ENCODE measurements at places on chromosomes 7 and 10. TPM values are rescaled to one million over a fixed set of nuclear protein-coding genes. Genes with fewer than 3 reads are reported as not detected.

PTF1A gene
- total RNA-seq = not detected

KCTD7 gene
- total RNA-seq = 18.9 TPM

CYP3A7 gene
- 0.91 TPM for total RNA-seq

MRPS24 gene
- 34.2 TPM for total RNA-seq

OR2A7 gene
- total RNA-seq = 2.8 TPM

CTAGE8 gene
- total RNA-seq = 1.5 TPM

RELN gene
- 47.4 TPM for total RNA-seq

RAPGEF5 gene
- total RNA-seq = 124 TPM

RARRES2 gene
- total RNA-seq = 536 TPM

- no peak for DNase-seq
Observed at GRCh38 chr7:97269741-97270140, 152.2 kb downstream of the SDHAF3 start.

DNA sequence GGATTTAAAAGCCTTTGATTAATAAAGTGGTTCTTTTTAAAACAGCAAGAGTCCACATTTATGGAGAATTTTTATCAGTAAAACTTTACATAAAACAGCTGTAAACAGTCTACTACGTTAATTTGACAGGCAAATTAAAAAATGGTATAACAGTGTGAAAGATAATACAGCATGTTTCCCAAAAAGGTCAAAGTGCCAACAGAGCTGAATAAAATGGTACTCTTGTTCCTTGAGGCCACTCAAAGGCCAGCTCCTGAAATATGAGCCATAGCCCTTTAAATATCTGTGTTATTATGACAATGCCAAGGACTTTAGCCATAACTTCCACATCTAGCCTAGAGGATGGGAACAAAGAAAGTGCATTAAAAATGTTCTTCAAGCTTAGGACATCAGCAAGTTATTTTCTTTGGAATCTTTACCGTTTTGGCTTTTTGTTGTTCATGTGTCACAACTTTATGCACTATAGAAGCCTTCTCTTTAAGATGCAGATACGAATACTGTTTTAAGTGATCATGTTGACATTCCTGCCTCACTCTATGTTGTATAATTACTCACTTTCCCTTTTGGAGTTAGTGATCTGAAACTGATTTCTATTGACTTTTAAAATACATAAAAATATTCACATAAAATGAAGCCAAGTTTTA lies 165.6 kb downstream of the RNLS start:
- no peak for DNase-seq

GRCh38 chr10:70348228-70348850 lies 34.1 kb downstream of the LRRC20 start:
- peak; percentile 49 for DNase-seq

DNA sequence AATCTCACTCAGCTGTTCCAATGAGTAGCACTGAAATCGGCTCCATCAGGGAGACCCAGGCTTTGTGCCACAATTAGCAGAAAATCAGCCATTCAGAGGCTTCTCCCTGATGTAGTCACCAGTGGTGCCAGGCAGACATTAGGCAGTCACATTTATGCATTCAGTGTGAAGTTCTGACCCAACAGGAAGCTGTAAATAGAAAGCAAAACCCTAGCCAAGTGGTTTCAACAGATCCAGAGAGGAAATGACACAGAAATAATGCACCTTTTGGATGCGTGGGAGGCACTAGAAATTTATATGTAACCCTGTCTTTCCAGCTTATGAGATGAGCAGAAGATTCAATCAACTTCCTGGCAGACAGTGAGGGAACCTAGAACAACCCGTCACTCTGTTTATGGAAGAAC lies 186.4 kb downstream of the PDE1C start:
- peak; percentile 17 for DNase-seq

GRCh38 chr10:12097791-12098190 lies 29.0 kb downstream of the DHTKD1 start:
- no peak for DNase-seq

DNA sequence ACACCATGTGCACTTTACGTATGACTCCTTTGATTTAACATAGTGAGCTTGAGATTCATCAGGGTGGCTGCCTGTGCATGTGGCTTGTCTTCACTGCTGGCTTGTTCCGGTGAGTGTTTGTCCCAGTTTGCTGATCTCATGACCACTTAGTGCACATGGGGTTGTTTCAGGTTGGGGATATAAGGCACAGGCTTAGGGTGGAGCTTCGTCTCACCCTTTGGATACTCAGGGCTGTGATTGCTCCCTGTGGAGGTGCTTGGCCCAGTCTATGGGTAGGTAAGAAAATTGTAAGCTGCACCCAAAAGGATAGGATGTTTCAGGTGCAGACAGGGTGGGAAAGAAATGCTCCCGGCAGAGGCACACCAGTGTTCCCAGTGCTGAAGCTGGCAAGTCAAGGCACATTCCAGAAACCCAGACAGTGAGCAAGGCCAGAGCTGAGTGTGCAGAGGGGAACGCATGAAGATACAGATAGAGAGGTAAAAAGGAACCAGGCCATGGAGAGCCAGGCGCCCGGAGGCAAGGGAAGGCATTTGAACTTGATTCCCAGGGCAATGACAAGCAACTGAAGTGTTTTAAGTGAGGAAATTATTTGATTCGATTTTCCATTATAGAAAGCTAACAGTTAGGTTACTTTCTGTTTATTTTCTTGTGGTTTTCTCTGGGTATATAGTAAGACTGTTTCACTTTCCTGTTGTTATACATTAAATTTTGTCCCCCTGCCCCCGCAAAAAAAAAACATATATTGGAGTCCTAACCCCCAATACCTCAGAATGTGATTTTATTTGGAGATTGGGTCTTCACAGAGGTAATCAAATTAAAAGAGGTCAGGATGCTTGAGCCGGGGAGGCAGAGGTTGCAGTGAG lies 289.8 kb upstream of the KLF6 start:
- no peak for DNase-seq

GRCh38 chr7:49037346-49038210 lies 113.2 kb downstream of the CDC14C start:
- no peak for DNase-seq

DNA sequence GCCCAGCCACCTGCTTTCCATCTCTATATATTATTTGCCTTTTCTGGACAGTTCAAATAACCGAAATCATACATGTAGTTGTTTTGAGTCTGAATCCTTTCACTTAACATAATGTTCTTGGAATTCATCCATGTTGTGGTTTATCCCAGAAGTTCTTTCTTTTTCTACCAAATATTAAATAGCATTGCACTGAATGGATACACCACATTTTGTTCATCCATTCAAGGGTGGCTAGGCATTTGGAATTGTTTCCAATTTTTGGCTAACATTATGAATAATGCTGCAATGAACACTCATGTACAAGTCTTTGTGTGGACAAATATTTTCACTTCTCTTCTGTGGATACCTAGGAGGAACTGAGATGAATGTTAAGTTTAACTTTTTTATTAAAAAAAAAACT lies 18.0 kb downstream of the DNAJC1 start:
- DNase-seq = no peak

- DNase-seq = no peak
Observed at GRCh38 chr10:52040486-52040885, 273.6 kb upstream of the DKK1 start.

GRCh38 chr7:94056796-94057207 lies 52.6 kb upstream of the BET1 start:
- DNase-seq = no peak

- no peak for DNase-seq
Observed at GRCh38 chr10:79420974-79421688, 24.3 kb downstream of the ZCCHC24 start.

DNA sequence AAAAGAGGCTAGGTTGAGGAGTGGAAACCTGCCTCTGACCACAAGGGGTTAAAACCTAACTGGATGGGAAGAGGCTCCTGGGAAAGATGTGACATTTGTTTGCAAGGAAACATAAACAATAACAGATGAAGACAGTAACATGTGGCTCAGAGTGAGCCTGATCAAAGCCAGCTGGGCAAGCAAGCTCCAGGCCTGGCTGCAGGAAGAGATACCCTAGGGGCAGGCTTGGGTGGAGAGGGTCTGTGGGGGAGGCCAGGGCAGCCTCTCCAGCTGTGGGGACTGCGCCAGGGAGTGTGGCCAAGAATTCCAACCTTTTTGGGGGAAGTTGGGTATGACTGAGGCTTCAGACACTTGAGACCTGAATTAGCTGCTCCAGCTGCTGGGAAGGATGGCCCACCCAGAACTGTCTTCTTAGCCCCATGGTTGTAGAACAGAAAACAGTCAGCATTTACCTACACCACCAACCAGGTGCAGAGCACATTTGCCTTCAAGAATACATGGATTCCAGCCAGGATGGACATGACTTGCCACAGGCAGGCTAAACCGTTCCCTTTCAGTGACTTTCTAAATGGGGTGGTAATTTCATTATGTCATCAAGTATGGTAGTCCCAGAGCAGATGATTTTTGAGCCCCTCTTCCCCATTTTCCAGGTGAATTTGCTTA lies 10.4 kb upstream of the FAM170B start:
- no peak for DNase-seq

DNA sequence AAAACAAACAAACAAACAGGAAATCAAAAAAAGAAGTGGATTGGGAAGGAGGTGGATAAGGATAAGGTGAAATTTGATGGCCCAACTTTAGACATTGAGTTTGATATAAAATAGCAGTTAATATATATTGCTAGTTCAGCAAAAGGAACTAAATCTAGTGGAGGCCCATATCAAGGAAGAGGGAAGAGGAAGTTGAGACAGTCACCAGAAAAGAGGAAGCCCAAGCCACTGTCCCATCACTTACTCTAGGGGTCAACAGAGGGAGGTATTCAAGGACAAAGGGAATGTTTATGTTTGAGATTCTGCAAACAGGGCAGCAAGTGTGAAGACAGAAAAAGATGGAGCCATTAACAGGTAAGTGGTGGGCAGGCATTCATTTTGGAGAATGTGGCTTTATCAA lies 3.7 kb downstream of the LAMTOR4 start:
- no peak for DNase-seq

GRCh38 chr7:99563650-99564049 lies 5.2 kb downstream of the ZNF655 start:
- no peak for DNase-seq

DNA sequence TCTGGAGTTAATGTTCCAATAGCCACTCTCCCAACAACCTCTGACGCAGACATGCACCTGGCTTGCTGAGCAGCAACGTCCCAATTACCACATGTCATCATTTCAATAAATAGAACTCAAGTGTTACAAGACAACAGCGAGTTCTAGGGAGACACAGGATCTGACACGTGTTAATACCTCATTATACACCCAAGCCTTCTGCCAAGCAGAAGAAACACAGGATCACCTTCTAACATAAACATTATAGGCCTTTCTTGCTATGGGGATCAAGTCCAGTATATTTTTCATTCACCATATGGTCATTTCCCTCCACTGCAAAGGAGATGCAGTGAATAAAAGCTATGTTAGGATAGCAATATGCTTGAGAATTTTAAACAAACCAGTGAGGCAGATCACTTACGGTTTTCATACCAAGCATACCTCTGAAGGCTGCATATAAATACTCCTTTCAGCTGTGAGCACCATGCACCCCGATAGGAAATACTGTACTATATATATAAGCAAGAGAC lies 74.2 kb downstream of the JAZF1 start:
- peak; percentile 44 for DNase-seq

- no peak for DNase-seq
Observed at GRCh38 chr10:124008187-124008586, 85.2 kb downstream of the CHST15 start.

- DNase-seq = no peak
Observed at GRCh38 chr10:126596472-126597016, 73.9 kb downstream of the C10orf90 start.

GRCh38 chr10:3363311-3364045 lies 190.9 kb upstream of the PITRM1 start:
- DNase-seq = no peak

DNA sequence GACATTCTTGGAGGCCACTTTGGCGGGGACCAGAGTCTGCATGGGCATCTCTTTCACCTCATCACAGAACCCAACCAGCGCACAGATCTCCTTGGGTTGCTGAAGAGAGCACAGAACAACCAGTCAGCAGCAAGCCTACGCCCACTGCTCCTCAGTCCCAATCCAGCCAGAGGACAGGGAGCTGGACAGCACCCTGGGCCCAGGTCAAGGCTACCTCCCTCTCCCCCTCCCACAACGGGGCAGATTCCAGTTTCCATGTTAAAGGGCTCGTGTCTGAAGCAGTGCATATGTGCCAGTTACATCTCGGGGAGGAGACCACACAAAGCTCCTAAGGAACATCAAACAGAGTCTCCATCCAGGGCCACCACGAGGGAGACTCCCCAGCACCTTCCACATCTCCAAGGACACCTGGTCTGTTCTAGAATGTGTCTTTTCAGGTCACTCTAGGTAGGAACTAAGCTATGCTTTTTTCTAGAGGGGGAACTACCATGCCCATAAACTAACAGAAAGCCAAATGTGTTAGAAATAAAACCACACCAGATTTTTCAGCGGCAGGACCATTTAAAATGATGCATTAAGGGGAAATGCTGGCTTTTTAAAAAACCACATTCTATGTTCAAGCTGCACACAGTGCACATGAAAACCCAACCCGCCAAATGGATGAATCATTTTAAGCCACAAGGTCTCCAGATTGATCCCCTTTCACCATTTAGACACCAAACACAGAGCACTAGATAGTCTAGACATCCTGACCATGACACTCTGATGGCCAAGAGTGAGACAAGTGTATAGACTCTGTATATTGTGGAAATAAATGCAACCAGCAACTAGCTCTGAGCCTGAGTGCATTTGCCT lies 28.9 kb downstream of the PSAP start:
- DNase-seq = no peak

DNA sequence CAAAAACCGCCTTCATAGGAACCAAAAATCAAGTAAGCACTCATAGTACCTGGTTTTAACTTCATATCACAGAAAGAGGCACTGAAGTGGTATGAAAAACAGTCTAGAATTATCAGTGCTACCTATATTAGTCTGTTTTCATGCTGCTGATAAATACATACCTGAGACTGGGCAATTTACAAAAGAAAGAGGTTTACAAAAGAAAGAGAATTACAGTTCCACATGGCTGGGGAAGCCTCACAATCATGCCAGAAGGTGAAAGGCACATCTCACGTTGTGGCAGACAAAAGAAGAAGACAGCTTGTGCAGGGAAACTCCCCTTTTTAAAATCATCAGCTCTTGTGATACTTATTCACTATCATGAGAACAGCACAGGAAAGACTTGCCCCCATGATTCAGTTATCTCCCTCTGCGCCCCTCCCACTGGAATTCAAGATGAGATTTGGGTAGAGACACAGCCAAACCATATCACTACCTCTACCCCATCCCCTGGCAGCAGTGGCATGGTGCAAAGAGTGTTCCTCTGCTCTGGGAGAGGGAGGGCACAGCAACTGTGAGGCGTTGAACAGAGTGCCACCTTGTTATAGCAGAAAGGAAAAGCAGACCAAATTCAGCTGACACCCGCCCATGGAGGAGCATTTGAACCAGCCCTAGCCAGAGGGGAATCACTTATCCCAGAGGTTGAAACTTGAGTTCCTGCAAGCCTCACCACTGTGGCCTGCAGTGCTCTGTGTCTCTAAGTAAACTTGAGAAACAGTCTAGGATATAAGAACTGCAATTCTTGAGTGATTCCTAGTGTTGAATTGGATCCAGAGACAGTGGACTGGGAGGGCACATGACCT lies 61.9 kb upstream of the PTPRZ1 start:
- no peak for DNase-seq

DNA sequence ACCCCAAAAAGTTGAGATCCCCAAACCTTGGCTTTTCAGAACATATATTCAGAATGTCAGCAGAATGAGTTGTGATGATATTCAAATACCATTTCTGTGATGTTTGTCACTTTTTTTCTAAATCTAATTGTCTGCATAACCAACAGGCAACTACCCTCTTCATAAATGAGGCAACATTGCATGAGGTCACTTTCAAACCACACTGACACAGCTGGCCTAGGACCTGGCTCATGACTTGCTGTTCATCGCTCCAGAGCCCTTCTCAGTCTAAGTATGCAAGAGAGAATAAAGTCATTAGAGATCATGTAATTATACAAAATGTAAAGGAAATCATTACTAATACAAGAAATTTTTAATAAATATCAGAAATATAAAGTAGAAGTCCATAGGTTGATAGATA lies 681.9 kb downstream of the GRM8 start:
- DNase-seq = no peak

Data from uterus (tissue), 4 donors.